ENCODE measurements at places on chromosomes 16 and 17. TPM values are rescaled to one million over a fixed set of nuclear protein-coding genes. Genes with fewer than 3 reads are reported as not detected.

DNA sequence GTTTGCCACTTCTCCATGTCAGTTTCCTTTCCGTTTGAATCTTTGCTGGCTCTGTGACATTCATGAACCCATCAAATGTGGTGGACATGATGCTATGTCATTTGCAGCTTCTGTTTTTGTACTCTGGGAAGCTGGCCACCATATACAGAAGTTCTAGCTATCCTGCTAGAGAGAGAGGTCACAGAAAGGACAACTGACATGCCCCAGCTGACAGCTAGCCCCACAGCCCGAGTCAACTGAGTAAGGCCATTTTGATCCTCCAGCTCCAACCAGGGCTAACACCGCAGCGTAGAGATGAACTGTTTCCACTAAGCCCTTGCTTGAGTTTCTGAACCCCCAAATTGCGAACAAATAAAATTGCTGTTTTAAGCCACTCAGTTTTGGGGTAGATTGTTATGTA lies 33.8 kb downstream of the CCDC42 start:
- DNase-seq, result no peak

PRSS27 gene
- total RNA-seq, result 2.6 TPM

DNA sequence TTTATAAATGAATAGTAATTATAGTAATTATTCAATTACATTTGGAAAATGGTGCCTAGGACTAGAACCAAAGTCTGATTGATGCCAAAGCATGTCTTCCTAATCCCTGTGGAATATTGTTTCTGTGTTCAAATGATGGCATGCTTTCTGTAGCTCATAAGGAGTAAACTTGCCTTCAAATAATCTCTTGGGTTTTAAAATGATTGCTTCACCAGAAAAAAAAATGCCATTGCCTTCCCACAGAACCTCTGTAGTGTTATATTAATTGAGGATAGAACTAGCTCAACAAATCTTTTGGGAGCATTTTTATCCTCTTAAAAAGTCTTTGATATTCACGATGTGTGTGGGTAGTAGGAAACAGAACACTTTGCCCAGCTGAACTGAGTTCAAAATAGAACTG lies 7.7 kb upstream of the TMEM100 start:
- no peak for DNase-seq

GRCh38 chr16:49471038-49471727 lies 97.6 kb downstream of the C16orf78 start:
- no peak for DNase-seq

DNA sequence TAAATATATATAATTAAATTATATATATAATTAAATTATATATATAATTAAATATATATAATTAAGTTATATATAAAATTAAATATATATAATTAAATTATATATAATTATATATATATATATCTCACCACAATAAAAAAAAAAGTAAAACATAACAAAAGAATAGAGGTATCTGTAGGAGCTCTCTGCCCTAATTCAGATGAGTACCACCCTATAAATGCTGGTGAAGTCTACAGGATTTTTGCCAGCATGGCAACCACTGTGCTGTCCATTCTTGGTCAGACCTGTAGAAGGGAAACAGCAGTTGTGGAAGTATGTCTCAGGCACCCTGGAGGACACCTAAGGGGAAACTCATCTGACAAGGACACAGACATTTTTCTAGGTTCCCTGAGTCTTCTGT lies 259.7 kb downstream of the PRKCA start:
- DNase-seq, result no peak

ZFP3 gene
- total RNA-seq, result 0.72 TPM
